Esophagus mucosa (tissue), 1 donor: ENCODE measurements at places on chromosomes 1 and 21. TPM values are rescaled to one million over a fixed set of nuclear protein-coding genes. Genes with fewer than 3 reads are reported as not detected.

DNA sequence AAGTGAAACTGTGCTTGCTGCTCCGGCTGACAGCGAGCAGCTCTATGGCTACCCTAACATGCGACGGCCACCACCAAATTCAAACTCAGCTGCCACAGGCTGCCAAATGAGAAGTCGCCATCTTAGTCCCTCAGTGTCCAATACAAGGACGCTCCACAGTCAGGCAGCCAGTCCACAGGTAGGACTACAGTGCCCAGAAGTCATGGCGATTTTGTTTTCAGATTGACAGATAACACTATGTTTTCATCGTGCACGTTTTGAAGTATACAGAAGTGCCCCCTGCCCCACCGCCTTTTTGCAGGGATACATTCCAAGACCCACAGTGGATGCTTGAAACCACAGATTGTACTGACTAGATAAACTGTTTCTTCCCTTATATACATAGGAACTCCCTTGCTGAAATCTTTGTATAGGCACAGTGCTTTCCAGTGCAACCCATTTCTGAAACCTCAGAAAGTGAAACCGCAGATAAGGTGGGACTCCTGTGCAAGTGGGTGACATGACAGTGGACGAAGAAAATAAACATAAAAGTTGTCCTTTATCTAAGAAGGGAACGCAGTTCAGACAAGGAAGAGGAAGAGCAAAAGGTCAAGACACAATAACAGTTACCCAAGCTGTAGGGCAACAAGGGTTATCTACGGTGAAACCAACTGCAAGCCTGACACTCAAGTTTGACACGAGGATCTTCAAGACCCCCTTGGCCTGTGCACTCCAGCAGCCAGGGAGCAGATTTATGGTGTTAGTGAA is 52.2 kb downstream of the STX6 start:
- no peak for ATAC-seq

DNA sequence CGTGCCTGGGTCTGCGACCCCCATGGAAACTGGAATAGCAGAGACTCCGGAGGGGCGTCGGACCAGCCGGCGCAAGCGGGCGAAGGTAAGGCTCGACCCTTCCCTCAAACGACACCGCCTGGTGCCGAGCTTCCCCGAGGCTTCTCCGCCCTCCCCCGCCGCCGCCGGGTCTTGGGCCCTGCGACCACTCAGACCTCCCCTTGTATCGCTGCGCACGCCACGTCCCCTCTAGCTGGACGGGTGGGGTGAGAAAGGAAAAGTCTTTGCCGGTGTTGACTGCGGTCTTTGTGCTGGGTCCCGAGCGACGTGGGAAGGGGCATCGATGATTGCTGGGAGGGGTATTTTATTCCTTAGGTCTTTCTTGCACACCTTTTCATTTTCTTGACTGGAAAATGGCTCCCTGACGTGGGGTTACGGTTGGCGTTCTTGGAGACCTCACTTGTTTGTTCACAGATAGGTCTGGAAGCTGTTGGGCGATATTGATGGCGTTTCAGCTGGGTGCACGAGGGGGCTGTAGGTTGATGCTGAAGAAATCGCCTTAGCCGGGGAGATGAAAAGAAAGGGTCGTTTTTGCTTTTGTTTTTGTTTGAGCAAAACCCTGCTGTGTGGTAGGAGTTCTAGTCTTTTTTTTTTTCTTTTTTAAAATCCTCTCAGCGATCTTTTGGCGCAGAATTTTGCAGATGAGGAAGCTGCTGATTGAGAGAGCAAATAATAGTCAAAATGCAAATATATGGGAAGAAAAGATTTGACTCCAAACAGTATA is 776 bp downstream of the KDM1A start:
- ATAC-seq = peak; percentile 45

- ATAC-seq = no peak
Observed at GRCh38 chr1:75559800-75560199, 51.1 kb downstream of the SLC44A5 start.

The NUDT4B gene
- total RNA-seq = not detected

GRCh38 chr1:116334868-116335635 is 38.0 kb upstream of the ATP1A1 start:
- no peak for ATAC-seq

- ATAC-seq = no peak
Observed at GRCh38 chr1:145994391-145995120, 1.8 kb downstream of the TXNIP start.

The DIRAS3 gene
- total RNA-seq = 2.2 TPM

GRCh38 chr21:42459546-42460215 is 36.3 kb downstream of the RSPH1 start:
- ATAC-seq = no peak

DNA sequence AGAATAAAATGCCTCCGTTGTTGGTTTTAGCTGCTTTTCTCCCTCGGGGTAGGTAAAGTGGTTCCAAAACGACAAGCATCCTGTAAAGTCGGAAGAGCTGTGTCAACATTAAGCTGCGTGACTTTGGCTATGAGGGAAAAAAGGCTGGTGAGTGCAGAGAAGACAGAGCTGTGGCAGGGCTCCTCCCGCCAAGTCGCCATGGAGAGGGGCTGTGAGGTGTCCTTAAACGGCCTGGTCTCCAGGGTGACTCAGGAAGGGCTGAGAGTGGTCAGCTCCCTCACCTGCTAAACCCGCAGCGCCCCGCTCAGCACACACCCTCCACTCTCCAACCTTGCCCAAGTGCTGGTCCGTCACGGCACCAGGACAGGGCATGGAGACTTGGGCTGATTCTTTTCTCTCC is 91.6 kb upstream of the SAMD11 start:
- ATAC-seq = no peak

- no peak for ATAC-seq
Observed at GRCh38 chr1:53622531-53622930, 116.4 kb downstream of the GLIS1 start.

GRCh38 chr21:14591377-14591776 is 45.3 kb upstream of the SAMSN1 start:
- peak; percentile 97 for ATAC-seq

- ATAC-seq = no peak
Observed at GRCh38 chr1:84988588-84988987, 8.3 kb downstream of the MCOLN2 start.

DNA sequence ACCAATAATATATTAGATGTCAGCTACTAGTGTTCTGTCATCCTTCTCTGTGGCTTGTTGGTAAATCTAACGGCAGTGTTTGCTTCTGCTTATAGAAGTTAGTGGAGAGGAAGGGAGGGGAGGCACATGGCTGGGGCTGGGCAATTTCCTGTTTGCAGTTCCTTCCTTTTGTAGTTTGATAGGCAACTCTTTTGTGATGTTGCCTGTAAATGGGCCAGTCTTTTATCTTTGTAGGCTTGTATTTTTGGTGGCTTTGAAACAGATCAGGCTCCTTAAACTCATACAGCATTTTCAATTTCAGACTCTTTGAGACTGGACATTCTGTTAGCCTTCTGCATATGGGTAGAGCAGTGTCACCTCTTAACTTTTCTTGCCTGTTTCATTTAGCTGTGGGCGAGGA is 48.1 kb downstream of the CDC14A start:
- ATAC-seq = peak; percentile 51

The ODF2L gene
- total RNA-seq = 23.0 TPM

- no peak for ATAC-seq
Observed at GRCh38 chr21:28342212-28342810, 650.4 kb downstream of the LTN1 start.

The POFUT2 gene
- 6.2 TPM for total RNA-seq

DNA sequence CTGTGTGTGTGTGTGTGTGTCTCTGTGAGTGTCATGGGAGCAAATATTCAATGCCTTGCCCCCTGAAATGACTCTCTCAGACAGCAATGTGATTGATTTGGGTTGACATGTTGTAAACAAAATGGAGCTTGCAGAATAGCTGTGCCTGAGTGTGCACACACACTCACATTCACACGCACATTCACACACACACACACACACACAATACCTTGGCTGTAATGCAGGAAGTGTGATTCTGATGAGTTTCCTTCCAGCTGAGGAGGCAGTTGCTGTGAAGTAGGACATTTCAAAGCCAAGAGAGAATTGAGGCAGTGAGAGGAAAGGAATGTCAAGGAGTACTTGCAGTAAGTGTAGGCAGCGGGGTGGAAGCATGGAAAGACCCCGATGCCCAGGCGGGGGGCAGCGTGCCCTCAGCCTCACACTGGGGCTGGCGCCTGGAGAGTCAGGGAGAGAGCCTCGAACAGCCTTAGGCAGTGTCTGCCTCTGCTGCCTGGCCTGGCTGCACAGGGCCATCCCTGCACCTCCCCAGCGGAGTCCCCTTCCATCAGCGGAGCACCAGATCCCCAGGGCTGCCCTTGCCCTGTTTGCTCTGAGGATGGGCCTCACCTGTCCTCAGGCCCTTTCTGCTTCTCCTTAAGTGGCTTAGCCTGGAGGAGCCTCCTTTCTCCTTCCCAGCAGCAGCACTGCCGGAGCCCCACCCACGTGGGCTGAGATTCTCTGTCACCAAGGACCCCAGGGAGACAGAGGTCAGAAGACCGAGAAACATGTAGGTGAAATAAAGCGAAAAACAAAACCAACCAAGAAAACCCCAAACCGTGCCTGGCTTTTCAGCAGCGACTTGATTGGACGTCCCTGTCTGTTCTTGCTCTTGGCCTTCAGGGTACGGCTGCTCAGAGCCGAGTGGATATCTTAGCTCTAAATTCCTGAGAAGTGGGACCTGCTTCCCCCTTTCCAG is 9.2 kb downstream of the VASH2 start:
- ATAC-seq = no peak

DNA sequence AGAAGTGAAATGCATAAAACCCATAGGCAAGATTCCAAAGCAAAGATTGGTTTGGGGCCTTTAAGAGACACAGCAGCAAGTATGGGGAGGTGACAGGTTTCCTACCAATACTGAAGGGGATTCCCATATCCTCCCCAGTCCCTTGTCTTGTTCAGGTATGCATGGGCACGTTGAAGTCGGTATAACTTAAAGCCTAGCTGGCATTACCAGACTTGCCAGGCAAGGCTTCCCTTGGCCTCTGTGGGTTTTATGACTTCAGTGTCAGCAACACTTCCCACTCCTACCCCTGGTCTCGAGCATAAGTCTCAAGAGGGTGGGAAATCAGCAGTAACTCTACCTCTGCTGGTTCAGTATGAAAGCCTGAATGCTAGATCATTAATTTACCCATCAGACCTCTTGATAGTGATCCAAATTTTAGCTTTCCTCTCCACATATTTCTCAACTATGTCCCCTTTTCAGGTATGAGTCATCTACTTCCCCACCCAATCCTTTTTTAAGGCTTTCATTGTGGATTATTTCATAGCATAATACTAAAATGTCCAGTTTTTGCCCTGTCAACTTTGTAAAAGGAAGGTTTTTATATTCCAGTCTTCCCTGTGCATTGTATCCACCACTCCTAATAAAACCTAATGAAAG is 6.8 kb downstream of the CYP4X1 start:
- peak; percentile 84 for ATAC-seq

DNA sequence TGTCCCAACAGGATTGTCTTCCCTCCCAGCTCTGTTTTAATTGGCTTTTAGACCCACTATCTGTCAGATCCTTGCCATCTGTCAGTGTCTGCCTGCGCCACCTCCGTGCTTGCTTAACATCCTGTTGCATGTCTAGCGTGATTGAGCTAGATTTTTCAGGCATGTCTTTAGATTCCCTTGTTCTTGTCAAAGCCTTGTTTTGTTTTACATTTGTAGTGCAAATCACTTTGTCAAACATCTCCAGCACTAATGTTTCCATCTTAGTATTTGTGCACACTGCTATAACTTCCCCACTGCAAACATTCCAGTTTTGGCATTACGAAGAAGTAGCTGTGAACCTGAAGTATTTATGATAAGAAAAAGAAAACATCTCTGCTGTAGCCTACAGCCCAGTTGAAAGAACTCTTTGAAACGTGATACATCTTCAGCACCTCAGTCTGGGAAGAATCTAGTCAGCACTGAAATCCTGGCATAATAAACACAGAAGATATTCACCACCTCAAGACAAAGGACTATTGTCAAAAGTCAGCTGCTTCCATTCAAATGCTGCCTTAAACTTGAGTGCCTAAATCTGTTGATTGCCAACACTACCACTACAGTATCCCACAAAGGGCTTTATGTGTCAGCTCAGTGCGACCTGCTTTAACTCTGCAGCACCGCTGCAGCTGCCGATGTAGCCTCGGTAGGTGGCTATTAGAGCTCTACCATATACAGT is 105.0 kb downstream of the FNBP1L start:
- peak; percentile 18 for ATAC-seq

The MYBPH gene
- not detected for total RNA-seq

GRCh38 chr1:11913291-11913690 is 12.9 kb downstream of the KIAA2013 start:
- ATAC-seq = no peak

DNA sequence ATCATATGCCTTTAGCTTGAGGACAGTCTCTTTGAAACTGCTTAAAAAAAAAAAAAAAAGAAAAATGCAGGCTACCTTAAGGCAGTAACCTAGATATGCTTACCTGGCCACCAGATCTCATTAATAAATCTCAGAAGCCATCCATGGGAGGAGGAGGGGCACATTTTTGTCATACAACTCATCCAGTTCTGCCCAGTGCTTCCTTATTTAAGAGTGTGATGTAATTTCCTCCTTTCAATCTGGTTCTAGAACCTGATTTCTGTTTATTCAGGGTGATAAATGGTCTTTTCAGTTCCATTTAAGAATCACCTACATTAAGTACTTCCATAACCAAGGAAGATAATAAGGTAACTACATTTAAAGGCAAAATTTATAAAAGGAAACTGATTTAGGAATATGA is 6.1 kb downstream of the ERRFI1 start:
- peak; percentile 73 for ATAC-seq

- no peak for ATAC-seq
Observed at GRCh38 chr21:29157080-29157479, 26.6 kb downstream of the MAP3K7CL start.

The ACADM gene
- total RNA-seq = 39.8 TPM

- ATAC-seq = peak; percentile 51
Observed at GRCh38 chr1:41282679-41283317, 40.7 kb upstream of the SCMH1 start.

DNA sequence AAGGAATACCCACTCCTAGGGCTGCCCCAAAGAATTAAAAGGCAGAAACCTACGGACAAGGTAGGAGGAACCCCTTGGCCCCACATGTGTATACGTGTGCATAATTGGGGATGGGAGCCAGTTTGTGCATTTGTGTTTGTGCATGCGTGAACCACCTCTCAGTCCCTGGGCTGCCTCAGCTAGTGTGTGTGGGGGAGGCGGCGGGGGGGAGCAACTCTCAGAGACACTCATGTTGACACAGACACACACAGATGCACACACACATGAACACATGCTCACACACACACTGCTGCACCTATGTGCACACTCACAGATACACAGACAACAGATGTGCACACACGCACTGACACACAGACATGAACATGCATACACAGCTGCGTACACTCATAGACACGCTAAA is 5.1 kb downstream of the LDLRAD1 start:
- no peak for ATAC-seq

The AIRE gene
- total RNA-seq = not detected

- ATAC-seq = no peak
Observed at GRCh38 chr1:19437891-19438294, 47.4 kb downstream of the CAPZB start.

GRCh38 chr1:171427852-171428471 is 57.4 kb upstream of the PRRC2C start:
- no peak for ATAC-seq

- no peak for ATAC-seq
Observed at GRCh38 chr1:150161747-150162581, 12.2 kb downstream of the PLEKHO1 start.

GRCh38 chr1:72006092-72006491 is 276.2 kb downstream of the NEGR1 start:
- ATAC-seq = no peak

GRCh38 chr1:169486281-169487051 is 722 bp upstream of the SLC19A2 start:
- ATAC-seq = no peak
